ENCODE measurements at places on chromosomes 16 and 17. TPM values are rescaled to one million over a fixed set of nuclear protein-coding genes. Genes with fewer than 3 reads are reported as not detected.

GRAPL gene
- 1.5 TPM for polyA plus RNA-seq

CCDC144A gene
- 0.78 TPM for polyA plus RNA-seq

WSCD1 gene
- 3.7 TPM for polyA plus RNA-seq

UMOD gene
- not detected for polyA plus RNA-seq

MIEF2 gene
- polyA plus RNA-seq = 27.4 TPM

HS3ST3A1 gene
- 0.08 TPM for polyA plus RNA-seq

TEKT5 gene
- not detected for polyA plus RNA-seq

PIP4K2B gene
- polyA plus RNA-seq = 23.3 TPM

ZNF423 gene
- polyA plus RNA-seq = 3.0 TPM

PIRT gene
- polyA plus RNA-seq = not detected

STRADA gene
- polyA plus RNA-seq = 18.3 TPM

MED13 gene
- 9.8 TPM for polyA plus RNA-seq

MTSS2 gene
- 97.1 TPM for polyA plus RNA-seq

PYY gene
- not detected for polyA plus RNA-seq

CFAP52 gene
- not detected for polyA plus RNA-seq

ZG16 gene
- polyA plus RNA-seq = 0.08 TPM

HCRT gene
- not detected for polyA plus RNA-seq

C1QTNF1 gene
- 189 TPM for polyA plus RNA-seq

CCL17 gene
- polyA plus RNA-seq = not detected
